ENCODE measurements at places on chromosomes 1 and 21.

GRCh38 chr1:24351247-24351646, 32.1 kb downstream of the GRHL3 start:
- no peak for DNase-seq

- DNase-seq = no peak
These were observed 28.8 kb downstream of the PADI6 start for GRCh38 chr1:17400725-17401341.

DNA sequence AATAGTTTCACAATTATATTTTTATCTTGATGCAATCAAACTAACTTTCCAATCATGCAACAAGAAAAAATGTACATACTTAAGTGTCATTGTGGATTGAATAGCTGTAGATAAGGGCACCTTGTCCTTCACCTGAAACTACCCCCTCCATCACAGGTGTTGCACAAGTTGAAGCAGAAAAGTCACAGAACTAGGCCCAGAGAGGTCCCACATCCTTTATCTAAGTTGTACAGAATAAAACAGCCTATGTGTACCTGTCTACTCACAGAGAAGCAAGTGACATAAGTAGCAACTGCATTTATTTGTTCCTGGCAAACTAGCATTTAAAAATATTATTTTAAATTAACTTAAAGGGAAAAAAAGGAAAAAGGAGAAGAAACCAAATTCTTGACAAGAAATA, 256.8 kb downstream of the FAF1 start:
- no peak for DNase-seq

GRCh38 chr1:25064465-25065240, 134.6 kb upstream of the RUNX3 start:
- no peak for DNase-seq

GRCh38 chr1:7278045-7278444, 492.8 kb downstream of the CAMTA1 start:
- DNase-seq = no peak

DNA sequence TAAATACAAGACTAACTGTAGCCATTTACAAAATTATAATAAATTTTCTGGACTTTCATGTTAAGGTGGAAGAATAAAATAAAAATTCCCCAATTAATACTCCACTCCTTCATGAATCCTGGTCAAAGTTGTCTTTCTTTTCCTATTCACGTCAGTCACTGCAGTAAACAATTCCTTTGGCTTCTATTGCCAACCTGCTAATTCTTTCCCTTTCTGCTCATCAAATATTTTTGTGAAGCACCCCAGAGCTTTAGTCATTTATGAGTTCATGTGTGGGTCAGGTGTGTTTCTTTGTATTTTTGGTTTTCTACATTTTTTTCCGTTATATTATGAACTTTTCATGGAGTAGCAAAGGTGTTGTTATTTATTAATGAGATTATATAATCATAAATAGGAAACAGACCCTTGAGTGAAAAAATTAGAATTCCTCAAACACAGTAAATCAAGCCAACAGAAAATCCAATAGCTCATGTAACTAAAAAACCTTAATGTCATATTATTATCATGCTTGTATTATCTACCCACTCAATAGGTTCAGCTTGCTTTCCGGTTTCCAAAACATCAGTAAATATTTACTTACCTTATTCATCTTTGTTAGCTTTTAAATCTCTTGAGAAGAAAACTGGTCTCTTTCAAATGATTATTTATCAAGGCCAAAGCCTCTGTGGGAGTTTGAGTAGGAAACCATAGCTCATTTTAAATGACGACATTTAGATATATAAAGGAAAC, 29.6 kb upstream of the PLA2G4A start:
- DNase-seq = no peak

DNA sequence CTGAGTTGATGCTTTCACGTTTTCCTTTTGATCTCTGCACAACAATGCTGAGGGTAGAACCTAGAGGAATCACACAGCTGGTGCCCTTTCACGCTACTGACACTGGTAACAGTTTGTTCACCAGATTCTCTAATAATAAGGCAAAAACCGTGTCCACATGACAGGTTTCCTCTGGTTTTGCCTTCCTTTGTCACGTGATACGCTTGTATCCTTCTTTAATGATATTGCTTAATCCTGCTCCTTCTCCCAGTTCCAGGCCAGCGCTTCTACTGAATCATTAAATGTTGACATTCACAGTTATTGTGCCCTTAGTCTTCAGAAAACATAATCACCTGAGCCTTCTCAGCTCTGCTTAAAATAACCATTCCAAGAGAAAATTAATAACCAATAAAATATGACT, 978.2 kb upstream of the NCAM2 start:
- DNase-seq = no peak

GRCh38 chr1:1137256-1138045, 21.6 kb upstream of the C1orf159 start:
- no peak for DNase-seq

DNA sequence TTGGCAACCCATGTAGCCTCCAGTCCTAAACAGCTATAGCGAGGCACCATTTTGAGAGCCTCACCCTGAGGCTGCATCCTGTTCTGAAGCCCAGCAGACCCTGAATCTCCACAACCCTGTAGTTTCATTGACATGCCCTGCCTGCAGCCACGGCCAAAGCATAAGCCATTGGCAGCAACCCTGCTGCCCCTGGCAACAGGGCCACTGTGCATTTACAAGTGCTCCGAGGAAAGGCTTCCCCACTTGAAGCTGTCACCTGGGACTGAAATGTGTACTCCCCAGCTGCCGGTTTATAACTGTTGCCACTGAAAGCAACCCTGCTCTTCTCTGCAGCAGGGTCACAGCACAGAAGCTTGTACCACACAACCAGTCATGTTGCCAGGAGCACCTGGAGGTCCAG, 124.2 kb upstream of the OLFM3 start:
- DNase-seq = no peak

DNA sequence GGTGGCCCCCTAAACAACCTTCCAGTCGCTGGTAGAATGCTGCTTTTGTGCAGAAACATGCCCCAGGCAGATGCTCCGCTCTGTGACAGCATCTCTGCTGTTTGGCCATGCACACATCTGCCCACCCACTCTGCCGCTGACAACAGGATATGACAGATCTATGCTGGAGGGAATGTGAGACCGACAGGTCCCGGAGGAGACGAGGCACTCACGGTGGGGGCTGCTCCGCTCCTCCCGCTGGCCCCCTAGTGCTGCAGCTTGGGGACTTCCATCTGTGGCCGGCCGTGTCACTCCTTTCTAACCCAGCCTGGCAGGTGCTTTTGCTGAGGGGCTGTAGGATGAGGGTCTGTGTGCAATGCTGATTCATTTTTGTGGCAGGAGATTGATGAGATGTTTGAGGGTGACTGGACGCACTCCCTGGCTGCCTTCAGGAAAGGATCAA, 49.1 kb upstream of the DMRTB1 start:
- DNase-seq = no peak
